Hypothalamus (tissue), 51 donors: ENCODE measurements at places on chromosomes 5 and 9.

DNA sequence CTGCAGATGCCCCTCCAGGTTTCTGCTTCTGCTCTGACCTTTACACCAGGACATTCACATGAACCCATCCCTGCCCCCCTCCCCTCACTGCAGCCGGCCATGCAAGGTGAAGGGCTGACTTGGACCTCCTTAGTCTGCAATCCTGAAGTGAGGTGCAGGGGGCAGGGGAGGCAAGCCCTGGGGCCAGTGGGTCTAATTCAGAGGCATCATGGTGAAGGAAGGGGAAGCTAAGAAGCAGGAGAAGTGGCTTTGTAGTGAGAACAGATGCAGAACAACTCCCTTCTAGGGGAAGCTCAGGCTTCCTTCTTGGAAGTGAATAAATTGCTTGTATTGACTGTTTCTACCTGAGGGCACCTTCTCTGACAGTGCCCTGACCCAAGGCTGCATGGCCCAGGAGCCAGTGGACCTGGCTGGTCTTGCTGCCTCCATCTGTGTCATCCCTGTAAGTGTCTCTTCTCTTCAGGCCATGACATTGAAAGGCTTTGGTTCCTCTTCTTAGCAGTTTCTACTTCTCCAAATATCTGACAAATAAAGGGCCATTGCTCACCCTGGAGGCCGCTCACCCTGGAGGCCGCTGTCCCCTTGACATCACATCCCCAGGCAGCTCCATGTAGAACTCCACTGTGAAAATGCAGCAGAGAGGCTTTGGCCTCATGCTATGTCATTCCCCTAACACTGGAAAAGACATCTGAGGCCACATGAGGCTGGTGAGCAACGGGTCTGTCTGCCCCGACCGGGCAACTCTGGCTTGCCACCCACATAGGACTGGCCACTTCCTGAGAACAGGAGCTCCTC, 55.3 kb downstream of the GADD45G start:
- DNase-seq, result no peak

- no peak for DNase-seq
These were observed 69.4 kb upstream of the LHFPL2 start for GRCh38 chr5:78717674-78718584.

DNA sequence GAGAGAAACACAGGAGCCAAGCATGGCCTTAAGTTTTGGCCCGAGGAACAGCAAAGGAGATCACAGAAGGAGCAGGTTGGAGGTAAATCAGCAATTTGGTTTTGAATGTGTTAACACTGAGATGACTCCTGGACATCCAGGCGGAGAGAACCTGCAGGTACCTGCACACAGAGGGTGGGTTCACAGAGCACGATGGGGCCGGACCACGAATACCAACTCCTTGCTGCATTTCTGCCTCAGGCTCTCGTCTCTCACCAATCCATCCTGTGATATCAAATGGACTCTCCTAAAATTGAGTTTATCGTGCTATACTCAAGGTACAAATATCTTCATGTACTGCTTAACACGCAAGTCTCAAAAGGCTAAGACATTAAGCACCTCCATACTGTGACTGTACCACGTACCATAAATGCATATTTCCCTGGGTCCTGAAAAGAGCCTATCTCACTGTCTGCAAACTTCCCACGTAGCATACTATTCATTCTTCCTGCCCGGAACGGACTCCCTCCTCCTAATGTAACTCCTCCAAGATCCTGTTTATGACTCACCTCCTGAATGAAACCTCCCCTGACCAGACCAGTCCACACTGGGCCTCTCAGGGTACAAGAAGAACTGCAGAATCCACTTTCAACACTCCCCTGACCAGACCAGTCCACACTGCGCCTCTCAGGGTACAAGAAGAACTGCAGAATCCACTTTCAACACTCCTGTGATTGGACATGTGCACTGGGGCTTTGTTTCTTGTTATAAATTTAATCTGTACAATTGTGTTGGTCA, 380.8 kb upstream of the RFX3 start:
- no peak for DNase-seq

DNA sequence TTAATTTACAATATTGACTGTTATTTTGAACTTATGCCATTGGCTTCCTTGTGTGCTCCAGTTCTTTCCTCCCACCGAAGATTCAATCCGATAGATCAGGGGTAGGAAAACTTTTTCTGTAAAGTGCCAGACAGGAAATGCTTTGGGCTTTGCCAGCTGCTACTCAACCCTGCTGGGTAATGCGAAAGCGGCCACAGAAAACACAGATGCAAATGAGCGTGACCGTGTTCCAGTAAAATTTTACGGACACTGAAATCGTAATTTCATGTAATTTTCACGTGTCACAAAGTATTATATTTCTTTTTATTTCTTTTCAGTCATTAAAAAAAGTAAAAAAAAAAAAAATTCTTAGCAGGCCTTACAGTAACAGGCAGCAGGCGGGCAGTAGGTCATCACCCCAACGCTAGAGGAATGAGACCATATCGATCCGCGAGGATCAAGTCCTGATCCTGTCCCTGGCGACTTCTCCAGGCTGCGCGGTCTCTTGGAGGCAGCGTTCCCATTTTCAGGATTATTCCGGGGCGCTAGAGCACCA, 599 bp downstream of the NMRK1 start:
- DNase-seq, result no peak

DNA sequence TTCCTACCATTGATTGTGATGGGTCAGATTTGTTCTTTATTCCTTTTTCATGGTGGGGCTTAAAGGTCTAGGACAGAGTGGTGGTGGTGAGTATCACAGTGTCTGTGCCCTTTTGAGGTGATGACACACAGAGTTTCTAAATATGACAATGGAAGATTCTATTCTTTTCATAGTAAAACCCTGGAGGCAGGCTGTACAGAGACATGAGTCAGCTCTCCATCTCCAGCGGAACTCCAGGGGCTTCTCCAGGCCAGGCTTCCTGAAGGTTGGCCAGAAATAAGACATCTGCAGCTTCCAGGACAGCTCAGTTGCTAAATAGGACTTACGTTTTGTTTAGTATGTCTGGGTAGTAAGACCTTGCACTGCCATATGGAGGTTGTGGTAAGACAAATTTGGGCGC, 229.5 kb downstream of the CD180 start:
- no peak for DNase-seq

DNA sequence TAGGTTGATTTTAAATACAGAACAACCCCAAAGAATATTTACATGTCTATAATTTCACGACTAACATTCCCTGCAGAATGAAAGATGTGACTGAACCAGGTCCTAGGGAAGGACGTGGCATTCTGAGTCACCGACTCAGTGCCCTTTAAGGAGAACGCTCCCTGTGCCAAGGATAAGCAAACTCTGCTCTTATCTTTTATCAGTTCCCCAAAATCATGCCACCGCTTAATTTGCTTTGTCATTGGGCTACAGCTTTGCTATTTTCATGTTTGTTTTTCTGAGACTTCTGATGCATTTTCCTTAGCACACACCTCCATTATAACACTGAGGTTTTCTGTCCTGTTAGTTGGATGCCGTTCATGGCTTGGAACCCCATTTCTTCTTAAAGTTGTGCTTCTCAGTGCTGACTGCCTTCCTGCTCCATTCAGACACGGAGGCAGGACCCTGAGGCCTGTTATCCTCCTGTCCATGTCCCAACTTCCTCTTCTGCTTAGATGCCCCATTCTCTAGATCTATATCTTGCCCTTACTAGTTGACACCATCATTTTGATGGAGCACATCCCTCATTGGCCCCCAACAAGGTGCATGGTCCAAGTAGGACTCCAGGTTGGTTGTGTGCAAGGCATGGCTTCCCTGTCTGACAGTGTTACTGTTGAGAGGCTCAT, 11.2 kb upstream of the SEMA4D start:
- DNase-seq, result no peak

- DNase-seq, result no peak
These were observed 512.5 kb upstream of the CDH18 start for GRCh38 chr5:20500546-20500945.

- no peak for DNase-seq
These were observed 82.5 kb downstream of the LRRC70 start for GRCh38 chr5:62661126-62661525.

GRCh38 chr5:144191998-144192397, 21.3 kb downstream of the KCTD16 start:
- DNase-seq, result no peak

- no peak for DNase-seq
These were observed 70.0 kb downstream of the C6 start for GRCh38 chr5:41143131-41143901.

GRCh38 chr9:36140086-36141084, 3.9 kb downstream of the GLIPR2 start:
- DNase-seq, result no peak

DNA sequence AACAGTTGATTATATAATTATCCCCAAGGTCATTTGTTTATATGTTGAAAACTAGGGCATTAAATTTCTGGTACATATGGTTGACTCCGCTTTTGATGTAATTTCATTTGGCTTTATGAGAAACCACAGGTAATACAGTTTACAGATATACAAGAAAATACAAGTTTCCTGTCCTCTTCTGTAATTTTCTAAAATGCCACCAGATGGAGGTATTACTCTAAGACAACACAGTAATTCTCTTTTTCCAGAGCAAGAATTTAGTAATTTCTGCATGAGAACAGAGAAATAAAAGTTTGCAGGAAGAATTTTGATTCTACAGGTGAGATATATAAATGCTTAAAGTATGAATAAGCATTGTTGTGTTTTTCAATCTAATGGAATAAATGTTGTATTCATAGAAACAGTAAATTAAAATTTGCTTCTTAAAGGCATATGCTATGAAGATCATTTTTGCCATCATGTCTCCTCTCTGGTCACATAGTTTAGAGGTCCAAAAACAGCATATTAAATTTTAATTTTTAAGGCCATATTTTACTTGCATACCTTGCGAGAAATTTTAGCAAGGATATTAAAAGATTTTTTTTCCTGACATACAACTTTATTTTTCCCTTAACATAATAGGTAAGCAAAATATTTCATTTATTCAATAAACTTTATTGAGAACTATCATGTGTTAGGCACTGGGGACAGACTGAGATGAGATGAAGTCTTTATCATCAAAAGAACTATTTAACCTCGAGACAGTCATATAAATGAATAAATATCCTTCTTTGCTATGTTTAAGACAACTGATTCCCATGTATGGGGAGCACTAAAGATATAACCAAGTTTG, 22.7 kb downstream of the CHD1 start:
- no peak for DNase-seq

GRCh38 chr5:10671041-10672008, 89.7 kb downstream of the DAP start:
- no peak for DNase-seq

GRCh38 chr5:114355086-114355830, 6.6 kb upstream of the KCNN2 start:
- no peak for DNase-seq

GRCh38 chr5:170139786-170140335, 34.2 kb downstream of the FOXI1 start:
- no peak for DNase-seq
